ENCODE measurements at places on chromosomes 12 and 14. TPM values are rescaled to one million over a fixed set of nuclear protein-coding genes. Genes with fewer than 3 reads are reported as not detected.

MIP gene
- not detected for total RNA-seq

JDP2 gene
- 21.9 TPM for total RNA-seq

DNA sequence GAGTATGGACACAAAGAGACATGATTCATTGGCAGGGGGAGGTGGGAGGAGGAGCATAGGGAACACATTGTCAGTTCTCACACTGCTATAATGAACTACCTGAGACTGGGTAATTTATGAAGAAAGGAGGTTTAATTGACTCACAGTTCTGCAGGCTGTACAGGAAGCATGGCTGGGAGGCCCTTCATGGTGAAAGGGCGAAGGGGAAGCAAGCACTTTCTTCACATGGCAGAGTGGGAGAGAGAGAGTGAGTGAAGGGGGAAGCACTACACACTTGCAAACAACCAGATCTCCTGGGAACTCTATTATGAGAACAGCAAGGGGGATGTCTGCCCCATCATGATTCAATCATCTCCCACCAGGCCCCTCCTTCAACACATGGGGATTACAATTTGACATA lies 391.8 kb downstream of the BMP4 start:
- DNase-seq = no peak

DNA sequence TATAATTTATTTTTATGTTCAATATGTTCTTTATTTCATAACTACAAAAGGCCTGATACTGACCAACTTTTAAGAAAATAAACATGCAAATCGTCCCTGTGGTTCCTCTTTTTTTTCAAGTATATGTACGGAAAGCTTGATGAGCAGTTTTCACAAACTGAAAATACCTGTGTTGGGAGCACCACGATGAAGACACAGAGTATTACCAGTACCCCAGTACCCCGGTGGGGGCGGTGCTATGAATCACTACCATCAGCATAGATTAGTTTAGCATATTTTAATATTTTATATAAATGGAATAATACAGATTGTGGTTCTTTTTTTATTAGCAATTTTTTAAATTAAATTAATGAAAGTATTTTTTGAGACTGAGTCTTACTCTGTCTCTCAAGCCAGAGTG lies 7.0 kb downstream of the B4GALNT3 start:
- DNase-seq = no peak

DNA sequence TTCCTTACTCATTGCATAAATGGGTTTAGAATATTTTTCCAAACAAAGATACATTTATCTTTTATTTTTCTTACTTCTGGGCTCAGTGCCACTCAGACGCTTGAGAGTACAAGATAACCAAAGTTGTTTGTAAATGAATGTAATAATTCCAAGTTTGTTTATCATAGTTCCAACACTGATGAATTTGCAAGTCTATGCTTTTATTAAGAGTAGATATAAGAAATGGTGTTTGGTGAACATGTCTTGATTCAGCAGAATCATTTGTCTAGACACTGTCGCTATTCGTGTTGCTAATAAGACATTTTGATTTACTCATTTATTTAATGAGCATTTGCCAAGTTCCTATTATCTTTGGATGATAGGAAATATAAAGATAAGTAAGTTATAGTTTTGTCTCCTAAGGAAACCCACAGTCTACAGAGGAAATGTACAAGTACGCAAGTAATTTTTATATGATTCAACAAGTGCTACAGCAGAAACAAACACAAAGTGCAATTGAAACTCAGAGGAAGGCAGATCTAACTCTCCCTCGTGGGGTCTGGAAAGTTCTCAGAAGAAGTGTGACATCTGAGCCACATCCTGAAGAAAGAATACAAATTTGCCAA lies 132.8 kb upstream of the FSCB start:
- DNase-seq = no peak

GRCh38 chr12:66240096-66240820 lies 51.2 kb downstream of the IRAK3 start:
- no peak for DNase-seq

All from left ventricle myocardium inferior (tissue), 1 donor.